Activated T-cell treated with anti-CD3 and anti-CD28 coated beads for 48 hours (primary cell): ENCODE measurements at places on chromosomes 7 and 10.

- no peak for DNase-seq
Measured at GRCh38 chr7:45155941-45156340, 1.6 kb upstream of the RAMP3 start.

DNA sequence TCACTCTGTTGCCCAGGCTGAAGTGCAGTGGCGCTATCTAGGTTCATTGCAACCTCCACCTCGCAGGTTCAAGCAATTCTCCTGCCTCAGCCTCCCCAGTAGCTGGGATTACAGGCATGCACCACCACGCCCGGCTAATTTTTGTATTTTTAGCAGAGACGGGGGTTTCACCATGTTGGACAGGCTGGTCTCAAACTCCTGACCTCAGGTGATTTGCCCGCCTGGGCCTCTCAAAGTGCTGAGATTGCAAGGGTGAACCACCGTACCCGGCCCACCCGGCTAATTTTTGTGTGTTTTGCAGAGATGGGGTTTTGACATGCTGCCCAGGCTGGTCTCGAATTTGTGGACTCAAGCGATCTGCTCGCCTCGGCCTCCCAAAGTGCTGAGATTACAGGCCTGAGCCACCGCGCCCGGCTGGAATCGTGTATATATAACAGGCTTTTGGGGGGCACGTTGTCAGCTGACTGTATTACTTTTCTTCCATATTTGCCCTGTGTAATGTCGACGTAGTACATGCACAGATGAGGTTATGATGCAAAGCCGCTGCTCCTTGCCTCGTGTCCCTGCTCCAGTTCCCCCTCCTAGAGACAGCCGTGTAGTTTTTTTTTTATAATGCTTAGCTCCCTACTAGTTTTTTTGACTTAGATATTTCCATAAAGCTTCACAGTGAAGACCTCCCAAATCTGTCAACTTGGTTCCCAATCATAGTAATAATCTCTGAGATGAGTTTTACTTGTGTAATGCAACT lies 883 bp upstream of the TRA2A start:
- DNase-seq: no peak

- DNase-seq: no peak
Measured at GRCh38 chr10:120022357-120022756, 129.8 kb downstream of the SEC23IP start.

DNA sequence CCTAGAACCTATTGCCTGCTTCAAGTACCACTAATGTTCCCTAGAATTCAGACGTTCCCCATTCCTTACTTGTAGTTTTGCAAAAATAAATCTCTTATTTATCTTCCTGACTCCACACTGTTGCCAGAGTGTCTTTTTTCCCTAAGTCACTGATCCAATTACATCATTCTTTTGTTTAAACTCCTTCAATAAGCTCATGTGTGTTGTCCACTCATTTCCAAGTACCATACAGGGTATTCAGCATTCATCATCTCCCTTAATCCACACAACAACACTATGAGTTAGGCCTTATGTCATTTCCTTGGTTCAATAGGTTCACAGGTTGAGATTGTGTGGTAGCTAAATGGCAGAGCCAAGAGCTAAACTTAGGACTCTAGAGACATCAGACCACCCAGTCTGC lies 119.9 kb upstream of the RHOBTB1 start:
- no peak for DNase-seq

GRCh38 chr7:49500741-49501140 lies 272.7 kb upstream of the VWC2 start:
- no peak for DNase-seq

DNA sequence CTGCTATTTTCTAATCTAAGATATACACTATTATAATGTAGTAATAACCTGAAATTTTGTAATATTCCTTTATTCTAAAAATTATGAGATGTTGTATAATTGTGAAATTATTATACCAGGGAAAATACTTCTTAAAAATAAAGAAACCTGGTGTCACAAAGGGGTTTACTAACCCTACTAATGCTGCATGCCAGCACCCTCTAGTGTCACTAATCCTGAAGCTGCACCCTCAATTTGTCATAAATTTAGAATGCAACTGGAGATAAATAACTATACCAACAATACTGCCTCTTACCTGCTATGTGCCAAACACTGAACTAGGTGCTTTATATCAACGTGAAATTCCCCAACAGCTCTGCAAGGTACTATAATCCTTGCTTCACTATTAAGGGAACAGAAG lies 30.8 kb downstream of the TM9SF3 start:
- no peak for DNase-seq

DNA sequence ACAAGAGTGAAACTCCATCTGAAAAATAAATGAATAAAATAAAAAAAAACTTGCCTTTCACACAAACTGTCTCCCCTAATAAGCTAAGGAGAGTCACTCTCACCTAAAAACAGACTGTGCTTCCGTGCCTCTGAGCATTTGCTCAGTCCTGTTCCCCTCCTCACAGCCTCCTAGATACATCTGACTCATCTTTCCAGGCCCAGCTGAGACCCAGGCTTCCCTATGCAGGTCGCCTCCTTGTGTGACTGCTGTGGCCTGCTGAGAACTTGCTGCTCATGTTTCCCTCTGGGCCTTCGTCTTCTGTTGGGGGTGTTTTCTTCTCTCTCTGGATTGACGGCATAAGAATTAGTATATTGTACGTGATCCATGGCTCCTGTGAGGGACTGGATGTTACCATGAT lies 777.7 kb downstream of the LRMDA start:
- no peak for DNase-seq
